ENCODE measurements at places on chromosomes 1 and 21. TPM values are rescaled to one million over a fixed set of nuclear protein-coding genes. Genes with fewer than 3 reads are reported as not detected.

Gene FAM72B
- total RNA-seq, result 1.7 TPM

- no peak for DNase-seq
These were observed 39.4 kb upstream of the SPOCD1 start for GRCh38 chr1:31855038-31855845.

Gene LENEP
- 2.7 TPM for total RNA-seq

- DNase-seq, result no peak
These were observed 178.3 kb upstream of the SYT6 start for GRCh38 chr1:114331936-114332335.

Gene CD34
- total RNA-seq, result 1.6 TPM

GRCh38 chr1:61426254-61426653 lies 298.7 kb downstream of the TM2D1 start:
- no peak for DNase-seq

All from occipital lobe (tissue), 3 donors.